IPS DF 19.7 (cell line): ENCODE measurements at places on chromosomes 7 and 10.

DNA sequence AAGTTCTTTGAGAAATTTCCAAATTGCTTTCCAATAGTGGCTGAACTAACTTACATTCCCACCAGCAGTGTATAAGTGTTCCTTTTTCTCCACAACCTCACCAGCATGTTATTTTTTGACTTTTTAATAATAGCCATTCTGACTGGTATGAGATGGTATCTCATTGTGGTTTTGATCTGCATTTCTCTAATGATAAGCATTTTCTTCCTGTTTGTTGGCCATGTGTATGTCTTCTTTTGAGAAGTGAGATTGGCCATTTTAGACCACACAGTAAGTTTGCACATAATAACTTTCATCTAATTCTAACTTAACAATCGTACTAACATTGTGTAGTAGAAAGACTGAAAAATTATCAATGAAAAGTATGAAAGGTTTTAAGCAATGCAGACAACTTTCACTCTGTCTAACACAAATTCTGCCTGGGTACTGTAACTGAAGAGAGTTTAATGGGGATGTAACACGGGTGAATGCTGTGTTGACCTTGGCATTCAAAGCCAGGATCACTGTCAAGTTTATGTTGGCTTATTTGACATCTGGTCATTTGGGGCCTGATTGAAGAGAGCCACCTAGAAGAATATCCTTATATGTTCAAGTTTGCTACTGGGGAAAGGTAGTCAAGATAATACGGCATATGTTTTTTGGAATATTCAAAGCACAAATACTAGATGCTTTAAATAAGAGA is 50.4 kb downstream of the FAM171A1 start:
- no peak for DNase-seq

DNA sequence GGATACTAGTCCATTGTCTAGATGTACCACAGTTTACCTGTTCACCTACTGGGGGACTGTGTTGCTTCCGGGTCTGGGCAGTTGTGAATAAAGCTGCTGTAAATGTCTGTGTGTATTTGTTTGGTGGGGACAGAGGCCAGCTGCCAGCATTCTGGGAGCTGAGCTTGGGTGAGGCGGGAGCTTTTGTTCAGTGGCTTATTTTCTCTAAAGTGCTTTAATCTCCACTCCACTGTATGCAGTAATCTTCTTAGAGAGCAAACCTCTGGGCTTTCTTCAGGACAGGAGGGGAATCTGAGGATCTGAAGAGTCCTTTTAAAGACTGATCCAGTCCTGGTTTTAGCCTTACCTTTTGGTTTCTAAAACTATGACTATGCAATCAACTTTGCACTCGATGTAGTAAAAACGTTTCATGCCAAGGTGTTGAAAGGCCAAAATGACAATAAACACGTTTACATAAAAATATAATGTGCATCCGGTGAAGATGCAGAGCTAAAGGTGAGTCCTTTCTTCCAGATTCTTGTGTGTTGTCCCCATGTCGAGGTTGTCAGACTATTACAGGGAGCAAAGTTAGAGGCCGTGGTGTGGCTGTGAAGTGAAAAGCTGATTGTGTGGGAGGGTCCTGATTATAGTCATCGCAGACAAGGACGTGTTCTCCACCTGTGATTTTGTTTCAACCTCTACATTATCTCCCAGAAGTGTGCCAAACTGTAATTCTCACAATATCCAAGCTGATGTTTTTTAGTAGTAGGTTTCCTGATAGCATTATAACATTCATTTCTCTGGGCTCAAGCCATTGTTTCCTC is 279.8 kb downstream of the CAMK1D start:
- DNase-seq, result no peak

- DNase-seq, result peak; percentile 38
Observed at GRCh38 chr10:81019029-81019890, 481.6 kb downstream of the SH2D4B start.

DNA sequence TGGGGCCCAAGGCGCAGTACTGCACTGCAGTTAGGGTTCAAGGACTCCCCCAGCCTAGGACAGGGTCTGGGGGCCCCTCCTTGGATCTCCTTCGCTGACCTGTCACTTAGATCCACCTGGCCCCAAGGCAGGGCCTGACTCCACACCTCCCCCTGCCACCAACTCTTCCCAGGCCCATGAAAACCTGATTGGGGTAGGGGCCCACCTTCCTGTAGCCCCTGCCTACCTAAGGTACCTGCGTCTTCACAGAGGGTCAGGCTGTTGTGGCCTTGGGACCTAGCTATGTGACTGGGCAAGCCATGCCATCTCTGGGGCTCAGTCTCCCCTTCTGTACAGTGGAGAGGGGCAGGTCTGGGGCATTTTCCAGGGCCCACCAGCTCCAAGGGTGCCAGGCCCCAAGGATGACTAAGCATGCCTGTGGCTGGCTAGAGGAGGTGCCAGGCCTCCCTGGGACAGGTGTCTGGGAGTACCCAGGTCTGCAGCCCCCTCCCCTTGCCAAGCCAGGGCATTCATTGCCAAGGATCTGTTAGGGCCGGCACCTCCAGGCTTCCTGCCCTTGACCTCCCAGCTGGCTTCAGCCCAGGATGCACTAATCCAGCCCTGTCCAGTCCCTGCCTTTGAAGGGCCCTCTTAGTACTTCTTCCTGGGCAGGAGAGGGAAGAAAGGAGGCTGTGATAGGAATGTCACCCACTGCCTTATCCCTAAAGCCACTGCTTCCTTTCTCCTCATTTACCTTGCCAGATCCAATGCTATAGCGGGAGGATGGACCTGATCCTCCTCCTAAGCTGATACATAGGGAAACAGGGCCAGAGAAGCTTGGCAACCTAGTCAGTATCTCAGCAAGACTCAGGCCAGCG is 1.3 kb downstream of the LIMK1 start:
- DNase-seq, result no peak

GRCh38 chr10:29022513-29022912 is 266.4 kb upstream of the LYZL1 start:
- DNase-seq, result no peak

DNA sequence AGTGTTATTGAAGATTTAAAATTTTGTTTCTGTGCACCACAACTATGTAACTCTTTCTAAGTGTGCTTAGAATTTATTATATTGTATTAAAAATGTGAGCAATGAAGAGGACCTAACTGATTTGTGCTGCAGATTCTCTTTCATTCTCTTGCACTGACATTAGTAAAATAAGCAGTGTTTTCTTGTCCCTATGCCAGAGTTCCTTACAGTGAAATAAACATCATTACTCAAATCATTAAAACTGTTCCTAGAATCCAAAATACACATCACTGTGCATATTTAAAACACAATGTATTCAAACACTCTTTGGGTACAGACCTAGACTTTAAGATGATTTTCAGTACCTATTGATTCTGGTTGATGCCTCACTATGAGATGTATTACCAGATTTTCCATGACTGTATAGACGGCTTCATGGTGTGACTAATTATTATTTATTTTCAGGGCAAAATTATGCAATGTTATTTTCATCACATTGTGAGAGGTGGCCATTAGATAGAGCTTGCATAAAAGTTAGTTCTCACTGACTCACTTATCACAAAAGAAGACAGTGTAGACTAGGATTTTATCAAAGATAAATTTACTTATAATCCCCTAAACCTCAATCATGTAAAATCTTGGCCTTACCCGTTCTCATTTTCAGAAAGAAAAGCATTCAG is 93.4 kb downstream of the PTPRZ1 start:
- DNase-seq, result no peak

DNA sequence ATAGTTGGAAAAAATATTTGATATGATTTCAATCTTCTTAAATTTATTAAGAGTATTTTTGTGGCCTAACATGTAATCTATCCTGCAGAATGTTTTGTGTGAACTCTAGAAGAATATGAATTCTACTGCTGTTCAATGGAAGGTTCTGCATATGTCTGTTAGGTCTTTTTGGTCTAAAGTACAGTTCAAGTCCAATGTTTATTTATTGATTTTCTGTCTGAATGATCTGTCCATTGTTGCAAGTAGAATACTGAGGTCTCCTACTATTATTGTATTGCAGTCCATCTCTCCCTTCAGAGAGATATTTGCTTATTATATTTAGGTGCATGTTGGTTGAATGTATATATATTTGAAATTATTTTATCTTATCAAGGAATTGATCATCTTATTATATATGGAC is 18.9 kb upstream of the DYNC1I1 start:
- DNase-seq, result no peak

DNA sequence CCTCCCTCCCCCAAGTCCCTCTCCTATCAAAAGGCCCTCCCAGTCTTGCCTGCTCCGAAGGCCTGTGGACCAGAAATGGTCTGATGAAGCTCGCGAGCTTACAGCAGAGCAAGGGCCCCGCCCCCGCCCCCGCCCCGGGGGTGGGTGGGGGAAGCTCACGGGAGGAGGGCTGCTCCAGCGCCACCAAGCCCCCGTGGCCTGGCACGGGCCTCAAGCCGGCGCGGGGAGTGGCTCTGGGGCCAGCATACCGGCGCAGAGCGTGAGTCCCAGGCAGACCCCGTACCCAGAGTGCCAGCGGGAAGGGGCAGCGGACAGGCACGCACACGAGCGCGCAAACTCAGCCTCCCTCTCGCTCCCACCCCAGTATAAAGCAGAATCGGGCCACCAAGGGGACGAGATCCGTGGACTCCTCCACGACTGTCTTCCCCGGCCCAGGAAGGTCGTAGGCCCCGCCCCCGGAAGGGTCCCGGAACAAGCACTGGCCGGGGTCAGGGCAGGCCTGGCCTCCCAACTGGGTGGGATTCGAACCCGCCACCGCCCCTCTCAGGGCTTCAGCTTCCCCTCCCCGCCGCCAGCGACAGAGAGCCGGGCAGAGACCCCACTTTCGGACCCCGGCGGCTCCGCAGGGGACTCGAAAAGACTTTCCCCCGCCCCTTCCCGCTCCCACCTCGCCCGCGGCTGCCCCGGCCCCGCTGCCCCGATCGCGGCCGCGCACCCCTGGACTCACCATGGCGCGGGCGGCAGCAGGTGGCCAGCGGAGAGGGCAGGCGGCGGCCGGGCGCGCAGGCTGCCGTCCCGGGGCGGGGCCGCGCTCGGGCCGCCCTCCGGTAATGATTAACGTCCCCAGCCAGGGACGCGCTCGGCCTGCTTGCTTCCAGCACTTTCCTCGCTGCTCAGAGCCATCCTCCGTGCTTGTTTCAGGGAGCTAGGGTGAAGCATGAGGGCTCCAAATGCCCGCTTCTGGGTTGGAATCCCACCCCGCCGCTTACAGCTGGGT is at the start of gene PCBD1:
Gene PCBD1 (minus strand): TSS at position 762 of the 997 bp plus-strand sequence. CDS start 32 bp downstream, at position 730.
- DNase-seq, result no peak

DNA sequence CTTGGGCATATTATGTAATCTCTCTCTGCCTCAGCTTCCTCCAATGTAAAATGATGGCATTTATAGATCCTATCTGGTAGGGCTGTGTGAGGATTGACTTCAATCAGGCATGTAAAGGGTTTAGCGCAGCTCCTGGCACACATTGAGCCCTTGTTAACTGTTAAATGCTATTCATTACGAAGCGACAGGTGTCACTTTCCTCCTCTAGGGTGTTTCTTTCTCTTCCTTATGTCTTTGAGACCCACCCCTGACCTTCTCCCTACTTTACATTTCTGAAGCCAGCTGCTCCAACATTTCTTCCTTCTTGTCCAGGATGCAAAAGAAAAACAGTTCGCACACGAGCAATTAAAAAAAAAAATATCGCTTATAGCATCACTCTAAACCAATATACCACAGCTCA is 5.7 kb upstream of the R3HCC1L start:
- DNase-seq, result no peak

- DNase-seq, result no peak
Observed at GRCh38 chr7:36599645-36600313, 124.5 kb downstream of the AOAH start.
